ENCODE measurements at places on chromosomes 7 and 10.

- no peak for DNase-seq
These were observed 144.0 kb upstream of the FAM3C start for GRCh38 chr7:121540138-121540537.

DNA sequence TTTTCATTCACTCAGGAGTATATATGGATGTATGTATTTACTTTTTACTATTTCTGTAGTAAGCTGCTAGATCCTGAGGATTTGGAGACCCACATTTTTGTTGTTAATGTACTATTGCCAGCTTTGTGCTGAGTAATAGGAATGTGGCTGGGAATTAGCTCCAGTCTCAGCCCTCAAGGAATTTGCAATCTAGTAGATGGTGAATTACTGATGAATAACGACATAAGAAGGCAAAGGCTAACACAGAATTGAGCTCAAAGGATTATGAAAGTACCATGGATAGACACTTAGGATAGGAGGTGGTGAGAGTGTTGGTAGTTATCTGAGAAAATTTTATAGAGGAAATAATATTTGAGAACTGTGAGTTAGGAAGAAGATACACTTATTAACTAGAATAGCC, 19.9 kb downstream of the CASD1 start:
- DNase-seq, result no peak

DNA sequence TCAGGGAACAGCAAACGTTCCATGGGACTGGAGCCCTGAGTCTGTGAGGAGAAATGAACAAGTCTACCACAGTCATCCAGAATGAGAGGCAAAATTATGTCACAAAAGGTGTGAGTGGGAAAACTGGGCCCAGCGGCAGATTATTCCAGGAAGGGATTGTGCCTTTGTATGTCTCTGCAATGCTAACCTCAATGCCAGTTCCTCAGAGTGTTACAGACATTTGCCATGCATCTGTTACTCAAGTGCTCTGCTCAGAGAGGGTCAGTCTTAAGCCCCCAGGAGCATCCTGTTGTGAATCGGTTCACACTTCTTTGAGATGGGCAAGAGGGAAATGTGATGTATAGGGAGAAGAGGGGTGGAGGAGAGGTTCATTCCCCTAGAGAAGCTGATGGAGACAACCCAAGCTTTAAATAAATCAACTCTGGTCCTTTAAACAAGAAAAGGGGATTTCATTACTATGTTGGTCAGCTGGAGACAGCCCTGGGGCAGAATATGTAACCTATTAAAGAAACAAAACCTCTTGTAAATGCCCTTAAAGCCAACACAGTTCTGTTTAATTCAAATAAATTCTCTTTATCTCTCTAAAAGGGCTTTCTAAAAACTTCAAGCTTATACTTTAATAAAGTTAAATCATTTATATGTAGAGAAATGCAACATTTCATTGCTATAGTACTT, 85.9 kb upstream of the GRB10 start:
- DNase-seq, result no peak

DNA sequence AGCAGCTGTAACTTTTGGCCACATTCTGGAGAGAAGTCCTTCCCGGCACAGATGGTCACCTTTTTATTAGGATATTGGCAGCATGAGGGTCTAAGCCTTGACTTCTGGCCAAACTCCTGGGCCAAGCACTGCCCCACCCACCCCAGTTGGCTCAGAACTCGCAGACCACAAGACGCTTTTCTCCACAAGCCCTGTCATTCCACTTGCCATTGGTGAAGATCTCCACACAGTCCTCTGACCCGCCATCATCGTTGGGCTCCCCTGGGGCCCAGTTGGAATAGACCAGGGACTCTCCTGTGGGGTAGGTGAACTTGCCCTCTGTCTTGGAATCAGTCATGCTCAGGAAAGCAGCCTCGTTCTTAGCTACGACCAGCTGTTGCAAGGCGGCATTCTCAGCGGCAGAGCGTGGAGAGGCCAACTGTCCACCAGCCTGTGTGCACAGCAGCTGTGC, 11.2 kb downstream of the SFTPD start:
- DNase-seq, result no peak

DNA sequence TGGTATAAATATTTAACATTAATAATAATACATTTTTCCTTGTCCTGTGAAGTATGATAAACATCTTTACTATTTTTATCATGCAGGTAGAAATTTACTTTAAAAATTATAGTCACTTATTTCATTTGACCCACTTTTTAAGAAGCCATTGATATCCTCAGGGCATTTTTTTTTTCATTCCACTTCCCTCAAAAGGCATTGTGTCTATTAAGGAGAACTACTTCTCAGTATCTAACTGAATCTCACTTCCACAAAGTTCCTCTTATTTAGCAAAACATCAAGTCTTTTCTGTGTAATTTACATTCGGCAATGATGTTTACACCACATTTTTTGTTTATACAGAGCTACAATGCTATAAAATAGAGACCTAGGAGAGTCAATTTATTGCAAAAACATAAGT, 388.2 kb upstream of the AKR1E2 start:
- no peak for DNase-seq

All from T follicular helper cell (primary cell).